ENCODE measurements at places on chromosomes 11 and 22.

DNA sequence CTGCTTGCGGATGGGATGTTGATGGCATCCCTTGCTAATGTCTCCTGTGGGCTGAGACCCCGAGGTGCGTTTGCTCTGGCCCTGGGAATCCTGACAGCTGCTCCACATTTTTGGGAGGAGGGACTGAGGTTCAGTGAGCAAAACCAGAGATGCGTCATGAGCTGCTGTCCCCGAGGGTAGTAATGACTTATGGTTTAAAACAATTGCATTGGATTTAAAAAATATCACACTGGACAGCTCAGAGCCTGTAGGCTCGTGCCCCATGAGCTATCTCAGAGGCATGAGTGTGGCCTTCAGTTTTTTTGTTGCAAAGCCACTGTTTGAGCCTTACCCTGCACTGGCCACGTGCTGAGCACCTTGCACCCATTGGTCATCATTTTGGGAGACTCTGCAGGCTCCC is 20.9 kb upstream of the PARVG start:
- no peak for DNase-seq

- DNase-seq: no peak
Measured at GRCh38 chr11:12802418-12803085, 128.3 kb downstream of the TEAD1 start.

GRCh38 chr22:47220752-47221151 is 458.3 kb downstream of the TBC1D22A start:
- no peak for DNase-seq

- DNase-seq: no peak
Measured at GRCh38 chr11:62141111-62142042, 17.6 kb downstream of the INCENP start.

GRCh38 chr11:28026634-28027290 is 81.2 kb downstream of the KIF18A start:
- DNase-seq: no peak

GRCh38 chr11:64223001-64223651 is 2.9 kb downstream of the TRPT1 start:
- DNase-seq: no peak

DNA sequence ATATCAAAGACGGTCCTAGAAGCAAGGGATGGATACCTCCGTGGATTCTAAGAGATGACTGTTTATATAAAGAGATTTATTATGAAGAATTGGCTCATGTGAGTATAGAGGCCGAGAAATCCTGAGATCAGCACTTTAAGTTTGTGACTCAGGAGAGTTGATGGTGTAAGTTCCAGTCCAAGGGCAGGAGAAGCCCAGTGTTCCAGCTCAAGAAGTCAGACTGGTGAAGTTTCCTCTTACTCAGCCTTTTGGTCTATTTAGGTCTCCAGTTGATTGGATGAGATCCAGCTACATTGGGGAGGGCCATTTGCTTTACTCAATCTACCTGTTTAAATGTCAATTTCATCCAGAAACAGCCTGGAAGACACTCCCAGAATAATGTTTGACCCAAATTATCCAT is 45.1 kb downstream of the TSPAN18 start:
- DNase-seq: no peak

- DNase-seq: no peak
Measured at GRCh38 chr11:60880643-60881282, 13.4 kb downstream of the ZP1 start.

DNA sequence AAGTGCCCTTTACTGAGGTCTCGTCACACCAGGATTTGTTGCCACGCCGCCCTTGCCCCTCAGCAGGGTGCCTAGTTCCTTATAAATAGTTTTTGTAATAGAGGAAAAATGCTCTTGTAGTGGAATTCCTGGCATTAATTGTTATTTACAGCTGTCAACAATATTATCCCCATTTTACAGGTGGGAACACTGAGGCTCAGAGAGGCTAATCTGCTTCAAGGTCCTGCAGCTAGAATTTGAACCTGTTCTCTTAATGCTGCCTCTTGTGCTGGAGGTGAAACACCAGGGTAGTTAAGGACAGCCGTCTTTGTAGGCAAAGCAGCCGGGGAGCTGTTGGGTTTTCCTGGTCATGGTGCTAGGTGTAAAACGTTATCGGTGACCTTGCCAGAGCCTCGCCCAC is 100.8 kb upstream of the ASPHD2 start:
- no peak for DNase-seq

Measured in cerebellar nuclear complex (tissue), 1 donor.